RKO (cell line): ENCODE measurements at places on chromosomes 5 and 9.

DNA sequence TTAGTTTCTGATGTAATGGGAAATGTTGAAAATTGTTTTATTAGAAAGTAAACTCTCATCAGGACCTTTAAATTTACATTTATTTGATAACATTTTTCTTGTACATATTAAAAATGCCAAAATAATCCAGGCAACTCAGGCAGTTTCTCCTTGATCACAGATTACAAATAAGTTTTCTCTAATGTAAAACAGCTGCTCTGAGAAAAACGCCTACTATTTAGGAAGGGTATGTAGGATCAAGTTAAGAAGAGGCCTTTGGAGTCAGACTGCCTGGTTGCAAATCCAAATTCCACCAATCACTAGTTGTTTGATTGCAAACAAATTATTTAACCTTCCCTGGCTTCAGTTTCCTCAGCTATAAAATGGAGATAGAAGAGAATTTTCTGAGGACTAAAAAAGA is 610.8 kb downstream of the PDE4D start:
- no peak for DNase-seq

GRCh38 chr9:14418941-14419937 is 105.3 kb upstream of the NFIB start:
- no peak for DNase-seq

DNA sequence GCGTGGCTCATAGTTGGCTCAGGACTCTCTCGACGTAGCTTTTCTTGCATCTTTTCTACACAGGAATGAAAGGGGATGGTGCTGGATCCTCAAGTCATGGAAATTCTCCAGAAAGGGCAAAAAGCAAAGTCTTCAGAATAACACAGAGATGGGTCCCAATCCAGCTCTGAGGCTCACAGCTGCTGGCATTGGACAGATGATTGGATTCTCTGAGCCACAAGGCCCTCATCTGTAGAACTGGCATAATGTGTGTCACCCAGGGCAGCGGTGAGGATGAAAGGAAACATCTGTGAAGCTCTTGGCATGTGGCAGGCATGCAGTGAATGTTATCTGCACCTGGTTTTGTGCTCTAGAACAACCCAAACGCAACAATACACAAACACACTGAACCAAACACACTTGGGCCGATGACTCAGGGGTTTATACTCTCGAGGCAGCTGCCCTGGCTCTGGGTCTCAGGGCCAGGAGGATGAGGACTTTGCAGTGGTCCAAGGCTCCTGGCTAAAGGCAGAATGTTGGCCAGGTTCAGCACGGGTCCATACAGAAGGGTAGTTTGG is 64.0 kb upstream of the UBTD2 start:
- DNase-seq, result no peak

- peak; percentile 74 for DNase-seq
These were observed 47.4 kb downstream of the P4HA2 start for GRCh38 chr5:132180134-132180745.

DNA sequence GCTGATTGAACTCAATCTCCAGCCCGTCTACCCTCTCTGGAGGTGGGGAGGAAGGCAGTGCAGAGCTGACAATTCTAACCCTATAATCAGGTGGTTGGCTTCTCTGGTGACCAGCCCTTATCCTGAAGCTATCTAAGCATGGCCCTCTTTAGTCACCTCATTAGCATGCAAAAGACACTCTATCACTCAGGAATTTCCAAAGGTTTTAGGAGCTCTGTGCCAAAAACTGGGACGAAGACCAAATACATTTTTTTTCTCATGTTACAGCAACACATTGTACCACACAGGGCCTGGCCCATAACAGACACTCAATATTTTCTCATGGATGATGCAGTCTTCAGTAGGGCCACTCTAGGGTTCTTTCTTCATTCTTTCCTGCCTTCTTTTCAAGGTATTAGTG is 118.8 kb upstream of the VLDLR start:
- no peak for DNase-seq

DNA sequence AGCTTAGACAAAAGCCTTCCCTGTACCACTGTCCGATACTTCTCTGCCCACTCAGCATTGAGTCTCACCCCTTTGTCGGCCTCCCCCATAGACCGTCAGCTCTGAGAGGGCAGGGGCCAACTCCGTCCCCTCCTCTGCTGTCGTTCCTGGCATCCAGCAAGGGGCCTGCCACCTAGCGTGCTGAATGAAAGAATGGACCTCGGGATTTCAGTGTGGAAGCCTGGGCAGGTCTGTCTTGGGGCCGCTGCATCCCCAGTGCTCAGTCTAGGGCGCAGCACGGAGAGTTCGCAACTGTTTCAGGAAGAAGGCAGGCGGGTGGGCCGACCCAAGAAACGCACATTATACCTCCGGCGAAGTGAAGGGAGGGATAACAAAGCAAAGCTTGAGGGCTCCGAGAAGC is 1.5 kb upstream of the TOR1B start:
- DNase-seq, result no peak

GRCh38 chr5:158292981-158293380 is 434.0 kb upstream of the CLINT1 start:
- DNase-seq, result no peak

GRCh38 chr9:111994831-111995458 is 98.3 kb downstream of the UGCG start:
- DNase-seq, result no peak

DNA sequence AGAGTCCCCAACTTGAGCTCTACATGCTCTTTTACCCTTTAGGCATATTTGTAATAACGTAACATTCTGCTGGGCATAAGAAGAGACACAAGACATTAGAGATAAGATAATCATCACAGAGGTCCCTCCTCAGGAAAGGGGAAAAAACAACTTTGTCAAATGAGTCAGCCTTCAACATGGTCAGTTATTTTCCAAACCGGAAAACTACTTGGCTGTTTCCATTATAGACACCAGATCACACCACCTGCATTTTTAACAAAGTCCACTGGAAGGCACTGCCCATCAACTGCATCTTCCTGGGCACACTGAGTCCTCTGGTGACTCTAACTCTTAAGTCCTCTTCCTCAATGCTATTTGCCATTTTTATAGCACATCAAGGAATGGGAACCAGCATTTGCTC is 221.8 kb downstream of the FAM114A2 start:
- DNase-seq, result no peak

GRCh38 chr9:788777-789176 is 52.7 kb upstream of the DMRT1 start:
- no peak for DNase-seq

- DNase-seq, result no peak
These were observed 566.1 kb downstream of the PDE4D start for GRCh38 chr5:59327191-59327980.

GRCh38 chr9:85224301-85224700 is 517.5 kb downstream of the AGTPBP1 start:
- DNase-seq, result no peak

GRCh38 chr5:66860199-66860975 is 264.2 kb downstream of the MAST4 start:
- DNase-seq, result no peak

- DNase-seq, result no peak
These were observed 43.2 kb downstream of the MRRF start for GRCh38 chr9:122307925-122308324.

DNA sequence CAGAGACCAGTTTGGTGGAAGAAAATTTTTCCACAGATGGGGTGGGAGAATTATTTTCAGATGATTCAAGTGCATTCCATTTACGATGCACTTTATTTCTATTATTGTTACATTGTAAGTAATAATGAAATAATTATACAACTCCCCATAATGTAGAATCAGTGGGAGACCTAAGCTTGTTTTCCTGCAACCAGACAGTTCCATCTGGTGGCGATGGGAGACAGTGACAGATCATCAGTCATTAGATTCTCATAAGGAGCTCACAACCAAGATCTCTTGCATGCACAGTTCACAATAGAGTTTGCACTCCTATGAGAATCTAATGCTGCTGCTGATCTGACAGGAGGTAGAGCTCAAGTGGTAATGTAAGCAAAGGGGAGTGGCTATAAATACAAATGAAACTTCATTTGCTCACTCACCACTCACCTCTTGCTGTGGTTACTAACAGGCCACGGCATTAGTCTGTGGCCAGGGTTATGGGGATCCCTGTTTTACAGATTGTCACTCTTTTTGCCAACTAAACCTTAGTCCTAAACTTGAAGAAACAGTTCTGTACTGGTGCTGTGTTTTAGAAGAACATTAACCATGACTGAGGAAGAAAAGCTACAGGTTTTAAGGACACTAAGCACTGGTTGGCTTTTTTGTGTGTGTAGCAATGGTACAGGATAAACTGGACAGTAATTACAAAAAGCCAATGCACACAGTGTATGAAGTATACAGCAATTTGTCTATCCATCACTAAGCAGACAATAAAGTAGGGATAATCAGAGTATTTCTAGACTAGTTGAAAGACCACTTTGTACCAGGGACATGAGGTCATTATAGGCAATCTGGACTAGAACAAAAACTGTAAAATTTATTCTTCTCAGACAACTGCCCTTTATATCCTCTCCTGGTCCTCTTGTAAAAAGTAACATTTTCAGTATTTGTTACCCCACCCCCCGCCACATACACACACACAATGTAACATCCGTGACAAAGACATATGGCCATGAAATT is 9.9 kb downstream of the TMEM232 start:
- peak; percentile 19 for DNase-seq

DNA sequence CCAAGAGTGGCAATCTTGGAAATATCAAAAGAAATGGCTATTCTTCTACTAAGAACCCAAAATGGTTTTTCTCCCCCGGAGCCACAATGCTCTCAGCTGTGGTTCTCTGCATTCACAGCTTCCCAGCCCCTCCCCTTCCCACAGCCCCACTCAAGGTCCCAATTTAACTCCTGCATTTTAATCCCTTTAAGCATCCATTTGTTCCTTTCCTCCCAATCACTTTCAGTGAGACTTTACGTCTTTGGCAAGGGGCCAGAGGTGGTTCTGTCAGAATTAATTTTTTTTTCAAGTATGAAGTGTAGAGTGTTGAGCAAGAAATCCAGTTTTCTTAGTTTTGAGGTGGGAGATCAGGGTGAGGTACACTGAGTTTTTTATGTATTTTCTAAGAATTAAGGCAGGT is 256.9 kb downstream of the GLIS3 start:
- no peak for DNase-seq

GRCh38 chr9:132630811-132631210 is 39.0 kb downstream of the DDX31 start:
- DNase-seq, result no peak

GRCh38 chr5:33238826-33239695 is 201.7 kb upstream of the TARS1 start:
- no peak for DNase-seq

DNA sequence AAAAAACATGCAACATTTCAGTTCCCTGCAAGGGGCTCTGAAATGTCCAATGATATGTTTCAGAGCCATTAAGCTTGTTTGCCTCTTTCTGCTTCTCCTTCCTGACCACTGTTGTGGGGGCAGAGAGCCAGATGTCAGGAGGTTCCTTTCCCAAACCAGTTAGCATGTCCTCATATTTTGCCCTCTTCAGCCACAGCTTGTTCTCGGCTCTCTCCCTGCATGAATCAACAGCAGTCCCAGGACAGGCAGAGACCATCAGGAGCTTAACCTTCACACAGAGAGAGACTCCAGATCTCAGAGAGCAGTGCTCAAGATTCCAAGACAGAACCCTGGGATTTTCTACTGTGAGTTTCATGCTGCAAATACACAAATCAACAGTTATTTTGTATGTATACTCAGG is 218.5 kb downstream of the COMMD10 start:
- DNase-seq, result no peak

GRCh38 chr5:45643056-45643455 is 53.1 kb downstream of the HCN1 start:
- no peak for DNase-seq

DNA sequence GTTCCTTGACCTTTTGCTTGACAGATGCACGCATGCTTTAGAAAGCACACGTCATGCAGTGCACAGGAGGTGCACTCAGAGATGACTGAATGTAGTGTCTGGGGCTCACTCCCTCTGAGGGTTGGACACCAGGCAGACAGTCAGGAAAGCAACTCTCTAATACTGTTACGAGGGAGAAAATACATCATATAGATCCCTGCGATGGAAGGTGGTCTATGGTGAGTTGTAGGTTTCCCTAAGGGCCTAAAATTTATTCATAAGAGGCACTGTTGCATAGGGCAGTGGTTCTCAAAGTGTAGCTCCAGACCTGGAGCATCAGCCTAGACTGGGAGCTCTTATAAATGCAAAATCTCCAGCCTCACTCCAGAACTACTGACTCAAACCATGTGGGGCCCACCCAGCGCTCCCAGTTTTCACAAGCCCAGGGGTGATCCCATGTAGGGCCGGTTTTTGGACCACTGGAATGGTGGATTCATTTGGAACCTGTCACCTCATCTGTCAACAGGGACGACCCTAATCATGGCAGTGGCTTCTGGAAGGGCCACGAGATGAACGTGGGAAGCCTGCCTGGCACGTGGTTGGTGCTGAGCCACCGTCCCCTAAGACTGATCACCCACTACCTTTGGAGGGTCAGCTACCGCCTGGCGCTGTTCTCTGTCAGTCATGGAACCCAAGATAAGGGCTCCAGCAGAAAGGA is 16.8 kb upstream of the PHF19 start:
- no peak for DNase-seq

- peak; percentile 93 for DNase-seq
These were observed 27.9 kb upstream of the GOLM1 start for GRCh38 chr9:86126998-86127972.

GRCh38 chr5:184471-184870 is 6.8 kb upstream of the LRRC14B start:
- no peak for DNase-seq

DNA sequence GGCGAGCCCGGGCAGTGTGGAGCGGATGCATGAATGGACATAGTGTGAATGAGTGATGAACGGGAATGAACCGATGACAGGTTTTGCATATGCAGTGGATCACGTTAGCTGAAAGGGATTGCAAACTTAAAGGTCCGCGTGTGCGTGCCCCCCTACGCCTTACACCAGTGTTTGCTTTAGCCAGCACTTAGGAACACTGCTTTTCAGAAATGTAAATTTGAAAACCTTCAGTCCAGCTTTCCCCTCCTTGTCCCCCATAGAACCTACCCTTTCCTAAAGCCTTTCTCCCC is 692 bp downstream of the PSAT1 start:
- DNase-seq, result peak; percentile 82

- no peak for DNase-seq
These were observed 597.1 kb upstream of the KLF4 start for GRCh38 chr9:108086624-108087023.

- no peak for DNase-seq
These were observed 11.1 kb downstream of the PTGES2 start for GRCh38 chr9:128116104-128117083.

DNA sequence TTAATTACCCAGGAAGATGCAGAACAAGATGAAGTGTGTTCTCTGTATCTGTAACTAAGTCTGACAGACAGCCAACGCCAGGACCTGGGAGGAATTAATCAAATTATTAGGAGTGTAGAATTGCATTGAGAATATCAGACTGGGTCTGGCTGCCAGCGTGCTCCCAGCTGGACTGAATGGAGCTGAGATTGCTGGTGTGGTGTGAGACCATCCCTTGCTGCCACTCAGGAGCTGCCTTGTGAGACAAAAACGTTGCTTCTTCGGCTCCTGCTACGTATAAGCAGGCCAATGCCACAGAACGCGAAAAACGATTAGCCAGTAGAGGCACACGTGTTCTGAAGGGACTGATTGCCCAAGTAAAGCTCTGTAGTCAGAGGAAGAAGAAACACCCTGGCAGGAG is 66.8 kb downstream of the AMBP start:
- no peak for DNase-seq
